ENCODE measurements at places on chromosomes 3 and 15.

DNA sequence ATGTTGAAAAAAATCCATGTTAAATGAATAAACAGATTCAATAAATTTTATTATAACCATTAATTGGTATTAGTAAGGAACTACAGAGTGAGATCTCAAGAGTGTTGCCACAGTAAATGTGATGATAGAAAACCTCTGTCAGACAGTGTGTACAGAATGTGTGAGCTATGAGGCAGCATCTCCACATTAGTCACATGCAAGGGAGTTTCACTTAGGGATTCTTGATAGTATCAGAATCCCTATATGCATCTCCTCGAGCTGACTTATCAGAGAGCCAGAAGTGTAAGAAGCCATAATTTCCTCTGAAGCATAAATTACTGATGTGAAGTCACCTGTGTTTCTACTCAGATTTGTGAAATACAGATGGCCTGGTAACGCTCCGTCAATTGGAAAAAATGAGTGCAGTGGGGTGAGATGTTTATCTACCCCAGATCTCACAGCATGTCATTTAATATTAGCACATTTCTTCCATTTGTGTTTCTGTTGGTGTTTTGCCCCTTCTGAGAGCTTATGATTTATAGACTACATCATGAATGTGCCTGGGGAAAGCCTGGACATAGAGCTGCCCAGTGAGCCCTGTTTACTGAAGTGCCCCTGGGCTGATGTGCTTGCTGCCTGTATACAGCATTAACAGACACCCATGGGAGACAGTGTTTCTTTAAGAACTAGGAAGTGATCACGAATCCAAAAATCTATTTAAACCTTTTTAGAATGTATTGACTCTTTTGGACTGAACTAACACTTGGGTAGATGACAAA is 262.4 kb downstream of the CPNE4 start:
- DNase-seq = no peak

GRCh38 chr15:27683121-27683520 is 416.0 kb downstream of the OCA2 start:
- DNase-seq = no peak

GRCh38 chr3:156395961-156396710 is 158.8 kb downstream of the SSR3 start:
- no peak for DNase-seq

DNA sequence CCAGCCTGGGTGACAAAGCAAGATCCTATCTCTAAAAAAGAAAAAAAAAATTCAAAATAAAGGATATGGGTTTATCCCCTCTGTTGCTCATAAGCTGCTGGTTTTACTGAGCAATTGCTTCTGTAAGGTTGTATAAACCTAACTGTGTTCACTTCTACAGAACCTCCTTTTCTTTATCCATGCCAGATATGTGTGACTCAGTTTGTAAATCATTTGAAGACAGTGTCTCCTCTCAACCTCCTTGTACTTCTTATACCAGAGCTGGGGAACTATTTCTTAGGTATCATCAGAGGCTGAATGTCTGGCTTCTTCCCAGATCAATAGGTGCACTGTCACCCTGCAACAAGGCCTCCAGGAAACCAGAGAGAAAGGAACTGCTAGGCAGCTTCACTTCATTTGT is 273.8 kb downstream of the CD47 start:
- no peak for DNase-seq

GRCh38 chr3:14418296-14419250 is 16.2 kb downstream of the SLC6A6 start:
- DNase-seq = no peak

DNA sequence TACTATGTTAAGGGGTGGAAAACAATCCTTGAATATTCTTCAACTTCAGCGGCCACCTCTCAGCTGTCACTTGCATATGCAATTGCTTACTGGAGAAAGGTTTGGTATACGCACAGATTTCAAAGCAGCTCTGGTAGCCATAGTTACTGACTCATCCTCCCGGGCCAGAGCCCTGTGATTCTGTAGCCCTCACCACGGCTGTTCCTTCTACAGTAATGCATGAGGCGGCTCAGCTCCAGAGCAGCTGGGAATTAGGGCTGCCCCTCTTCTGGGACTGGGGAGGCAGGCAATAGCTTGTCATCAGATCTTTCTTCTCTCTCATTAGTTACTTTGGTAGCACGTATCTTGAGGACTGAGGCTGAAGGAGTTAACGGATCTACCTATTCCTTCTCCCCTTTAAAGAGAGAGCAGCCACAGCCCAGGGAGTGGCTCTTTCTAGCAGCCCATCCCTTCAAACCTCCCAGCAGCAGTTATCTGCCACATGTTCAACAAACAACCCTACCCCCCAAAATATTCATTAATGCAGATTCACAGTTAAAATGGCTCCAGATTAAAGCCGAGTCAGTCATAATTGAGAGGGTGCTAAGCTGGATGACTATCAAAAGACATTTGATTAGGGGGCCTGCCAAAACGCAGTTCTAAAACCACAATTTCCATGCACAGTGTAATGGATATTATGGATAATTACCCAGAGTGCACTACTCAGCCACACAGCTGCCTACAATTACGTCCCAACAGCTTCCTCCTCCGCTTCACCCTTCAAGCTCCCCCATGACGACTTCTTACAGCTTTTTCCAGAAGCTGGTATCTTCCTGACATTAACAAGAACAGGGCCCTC is 54.7 kb downstream of the ETV5 start:
- no peak for DNase-seq

DNA sequence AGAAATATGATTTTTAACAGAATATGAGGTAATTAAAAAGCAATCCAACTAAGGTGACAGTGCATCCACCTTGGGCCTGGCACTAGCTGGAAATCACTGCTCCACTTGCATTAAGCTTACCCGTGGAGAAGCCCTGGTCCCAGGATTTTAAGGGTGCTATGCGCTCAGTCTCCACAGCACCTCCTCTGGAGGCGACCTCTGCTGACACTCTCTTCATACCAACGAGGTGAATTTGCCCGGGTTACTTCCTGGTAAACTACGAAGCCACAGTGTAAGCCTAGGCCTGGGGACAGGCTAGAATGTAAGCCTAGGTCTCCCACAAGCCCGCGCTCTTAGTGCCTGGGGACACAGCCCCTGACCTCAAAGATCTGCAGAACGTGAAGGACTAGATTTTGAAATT is 793 bp downstream of the APOD start:
- DNase-seq = no peak

GRCh38 chr3:161388855-161389254 is 17.5 kb upstream of the SPTSSB start:
- DNase-seq = no peak

- DNase-seq = no peak
These were observed 18.6 kb downstream of the FAM174B start for GRCh38 chr15:92636908-92637481.

DNA sequence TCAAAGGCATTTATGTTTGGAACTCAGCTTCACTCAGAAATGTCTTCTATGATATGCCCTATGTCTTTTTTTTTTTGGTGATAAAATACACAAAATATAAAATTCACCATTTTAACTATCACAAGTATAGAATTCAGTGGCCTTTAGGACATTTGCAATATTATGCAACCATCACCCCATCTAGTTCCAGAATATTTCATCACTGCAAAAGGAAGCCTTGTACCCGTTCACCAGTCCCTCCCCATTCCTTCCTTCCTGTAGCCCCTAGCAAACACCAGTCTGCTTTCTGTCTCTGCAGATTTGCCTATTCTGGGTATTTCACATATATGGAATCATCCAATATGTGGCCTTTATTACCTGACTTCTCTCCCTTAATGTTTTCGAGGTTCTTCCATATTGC is 134.8 kb downstream of the ADAMTS9 start:
- no peak for DNase-seq

GRCh38 chr3:58173669-58174398 is 36.9 kb downstream of the DNASE1L3 start:
- peak; percentile 39 for DNase-seq

DNA sequence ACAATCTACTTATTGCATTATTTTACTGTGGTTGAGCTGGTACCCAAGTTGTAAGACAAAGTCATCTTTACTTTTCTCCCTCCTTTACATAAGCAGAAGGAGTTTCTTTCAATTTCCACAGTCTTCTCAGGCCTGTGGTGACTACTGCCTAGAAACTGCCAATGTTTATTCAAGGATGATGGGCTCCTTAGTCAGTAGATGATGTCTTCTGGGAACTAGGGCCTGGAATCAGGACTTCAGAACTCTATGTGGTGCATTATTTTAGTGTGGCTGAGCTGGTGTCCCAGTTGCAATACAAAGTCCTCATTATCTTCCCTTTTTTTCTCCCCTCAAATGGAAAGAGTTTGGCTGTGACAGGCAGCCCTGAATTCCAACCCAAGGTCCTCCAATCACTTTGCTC is 1762.5 kb downstream of the SI start:
- no peak for DNase-seq

DNA sequence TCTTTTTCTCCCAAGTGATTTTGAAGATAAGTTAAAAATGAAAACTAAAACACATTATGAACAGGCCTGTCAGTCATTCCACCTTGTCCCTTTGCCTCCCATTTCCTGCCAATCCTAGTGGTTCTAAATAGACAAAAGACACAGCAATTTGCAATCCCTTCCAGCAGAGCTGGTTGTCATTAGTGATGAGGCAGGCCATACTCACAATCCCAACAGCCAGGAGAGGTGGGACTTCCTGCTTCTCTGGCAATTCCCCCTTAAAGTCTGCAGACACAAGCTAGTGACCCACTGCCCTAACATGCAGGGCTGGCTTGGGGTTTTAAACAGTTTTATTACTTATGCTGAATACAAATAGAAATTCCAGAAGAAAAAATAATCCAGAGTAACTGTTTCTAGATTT is 38.4 kb upstream of the RBP1 start:
- DNase-seq = no peak

- no peak for DNase-seq
These were observed 6.9 kb downstream of the IGDCC3 start for GRCh38 chr15:65370885-65371284.

DNA sequence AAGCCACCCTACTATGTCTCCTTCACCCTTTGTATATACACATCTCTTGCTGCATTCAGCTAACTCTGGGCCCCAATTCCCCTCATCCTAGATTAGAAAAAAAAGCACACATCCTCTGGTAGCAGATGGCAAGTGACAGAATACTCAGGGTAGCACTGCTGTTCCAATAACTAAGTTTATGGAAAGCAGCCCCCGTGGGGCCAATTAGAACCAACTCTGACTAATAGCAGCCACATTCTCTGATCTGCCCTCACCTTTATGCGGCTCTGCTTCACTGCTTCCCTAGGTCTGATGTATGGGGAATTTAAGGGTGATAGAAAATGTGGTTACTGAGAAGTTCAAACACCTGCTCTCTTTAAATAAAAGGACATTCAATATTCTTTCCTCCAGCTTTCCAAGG is 74.9 kb upstream of the SETMAR start:
- no peak for DNase-seq

- DNase-seq = no peak
These were observed 35.4 kb upstream of the TMEM158 start for GRCh38 chr3:45261333-45262110.

GRCh38 chr3:16482194-16482769 is 31.2 kb downstream of the RFTN1 start:
- DNase-seq = no peak

DNA sequence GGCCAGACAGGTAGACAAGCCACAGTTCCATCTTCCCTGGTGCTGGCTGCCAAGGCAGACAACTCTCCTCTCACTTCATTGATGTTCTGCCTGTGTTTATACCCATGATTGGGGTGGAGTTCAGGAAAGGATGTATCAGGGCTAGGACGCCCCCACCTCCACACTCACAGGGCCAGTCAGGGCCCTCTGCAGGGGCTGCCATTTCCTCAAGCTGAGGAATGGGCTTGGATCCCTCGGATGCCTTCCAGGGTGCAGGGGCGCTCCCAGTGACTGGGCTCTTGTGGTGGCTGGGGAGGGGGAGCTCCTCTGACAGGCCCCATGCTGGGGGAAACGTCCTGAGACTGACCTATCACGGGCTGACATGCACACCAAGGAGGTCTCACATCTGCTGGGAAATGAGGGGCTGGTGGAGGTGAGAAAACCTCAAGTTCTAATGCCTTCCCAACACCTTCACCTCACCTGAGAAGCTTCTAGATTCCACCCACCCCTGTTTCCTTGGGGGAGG is 31.4 kb downstream of the SEMA7A start:
- DNase-seq = no peak

DNA sequence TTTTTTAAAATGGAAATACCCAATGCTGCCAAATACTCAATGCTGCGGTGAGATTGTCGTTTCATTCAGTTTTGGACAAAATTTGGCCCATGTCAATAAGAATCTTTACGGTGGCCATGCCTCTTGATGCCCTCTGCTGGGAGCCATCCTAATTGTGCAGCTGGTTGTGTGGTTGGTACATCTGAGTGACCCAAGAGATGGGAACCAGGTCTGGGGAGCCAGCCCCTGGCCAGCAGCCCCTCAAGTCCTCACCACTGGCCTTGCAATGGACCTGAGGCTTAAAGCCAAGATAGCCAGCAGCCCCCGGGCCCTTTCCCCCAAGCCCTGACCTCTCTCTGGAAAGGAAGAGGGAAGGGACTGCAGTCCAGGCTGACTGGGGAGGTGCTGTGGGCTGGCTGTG is 36.4 kb upstream of the ESYT3 start:
- DNase-seq = no peak

- no peak for DNase-seq
These were observed 19.7 kb downstream of the BLOC1S6 start for GRCh38 chr15:45606841-45607240.

DNA sequence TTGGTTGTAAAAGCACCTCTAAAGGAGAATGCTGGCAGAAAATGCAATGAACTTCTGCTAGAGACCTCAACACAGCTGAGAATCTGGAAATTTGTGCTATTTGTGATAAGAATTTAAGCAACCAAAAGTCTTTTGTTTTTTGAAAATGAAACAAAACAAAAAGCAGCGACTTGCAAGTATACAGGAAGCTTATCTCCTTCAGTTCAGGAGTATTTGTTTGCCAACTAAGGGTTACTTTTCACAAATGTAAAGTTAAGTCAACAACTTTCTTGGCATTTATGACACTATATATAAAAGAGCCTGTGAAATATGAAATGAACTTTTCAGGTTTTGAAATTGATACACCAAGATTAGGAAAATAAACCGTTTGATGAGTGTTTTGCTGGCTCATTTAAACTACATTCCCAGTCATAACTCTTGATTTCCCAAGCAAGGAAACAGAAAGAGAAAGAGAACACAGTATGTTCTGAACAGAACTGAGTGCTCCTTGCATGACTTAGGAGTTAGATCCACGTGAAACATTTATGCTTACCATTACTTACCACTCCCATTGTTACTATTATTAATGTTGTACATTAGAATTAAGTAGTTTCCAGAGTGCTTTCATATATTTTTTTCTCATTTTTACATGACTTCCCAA is 92.3 kb upstream of the COL8A1 start:
- DNase-seq = no peak

DNA sequence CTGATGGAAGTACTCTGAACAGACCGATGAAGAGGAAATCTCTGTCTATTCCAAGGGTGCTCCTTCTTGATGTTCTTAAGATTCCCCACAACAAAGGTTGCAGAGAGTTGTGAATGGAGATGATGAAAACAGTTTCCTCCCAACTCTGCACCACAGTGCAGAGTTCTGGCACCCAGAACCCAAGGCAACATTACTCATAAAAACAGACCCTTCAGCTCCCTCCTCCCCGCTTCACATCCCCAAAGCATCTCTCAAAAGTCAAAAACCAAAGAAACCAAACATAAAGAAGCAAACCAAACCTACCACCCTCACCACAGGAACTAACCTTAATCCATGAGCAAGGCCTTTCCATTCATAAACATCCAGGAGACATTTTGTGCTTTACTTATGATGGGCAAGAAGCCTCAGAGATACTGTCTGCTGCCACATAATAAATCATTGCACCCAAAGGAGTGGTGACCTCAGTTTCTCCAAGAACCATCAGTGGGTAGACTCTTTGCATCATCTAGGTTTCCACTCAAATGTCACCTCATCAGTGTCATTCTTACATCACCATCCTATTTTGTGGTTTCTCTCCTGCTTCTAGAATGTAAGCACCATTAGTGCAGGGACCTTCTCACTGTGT is 13.2 kb downstream of the PCOLCE2 start:
- no peak for DNase-seq
